ENCODE measurements at places on chromosomes 16 and 17. TPM values are rescaled to one million over a fixed set of nuclear protein-coding genes. Genes with fewer than 3 reads are reported as not detected.

DNA sequence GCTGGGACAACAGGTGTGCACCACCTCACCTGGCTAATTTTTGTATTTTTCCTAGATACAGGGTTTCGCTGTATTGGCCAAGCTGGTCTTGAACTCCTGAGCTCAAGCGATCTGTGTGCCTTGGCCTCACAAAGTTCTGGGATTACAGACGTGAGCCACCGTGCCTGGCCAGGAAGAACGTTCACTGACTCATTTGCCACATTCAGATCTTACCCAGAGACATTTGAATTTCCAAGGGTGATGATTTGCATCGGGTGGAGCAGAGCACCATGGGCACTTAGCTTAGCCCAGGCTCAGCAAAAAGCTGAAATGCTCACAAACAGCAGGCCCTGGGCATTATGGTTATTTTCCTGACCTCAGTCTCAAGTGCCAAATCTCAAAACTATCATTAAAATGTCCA lies 14.5 kb upstream of the ADORA2B start:
- DNase-seq = peak; percentile 5

GRCh38 chr17:64032081-64032480 lies 11.6 kb upstream of the ICAM2 start:
- no peak for DNase-seq

DNA sequence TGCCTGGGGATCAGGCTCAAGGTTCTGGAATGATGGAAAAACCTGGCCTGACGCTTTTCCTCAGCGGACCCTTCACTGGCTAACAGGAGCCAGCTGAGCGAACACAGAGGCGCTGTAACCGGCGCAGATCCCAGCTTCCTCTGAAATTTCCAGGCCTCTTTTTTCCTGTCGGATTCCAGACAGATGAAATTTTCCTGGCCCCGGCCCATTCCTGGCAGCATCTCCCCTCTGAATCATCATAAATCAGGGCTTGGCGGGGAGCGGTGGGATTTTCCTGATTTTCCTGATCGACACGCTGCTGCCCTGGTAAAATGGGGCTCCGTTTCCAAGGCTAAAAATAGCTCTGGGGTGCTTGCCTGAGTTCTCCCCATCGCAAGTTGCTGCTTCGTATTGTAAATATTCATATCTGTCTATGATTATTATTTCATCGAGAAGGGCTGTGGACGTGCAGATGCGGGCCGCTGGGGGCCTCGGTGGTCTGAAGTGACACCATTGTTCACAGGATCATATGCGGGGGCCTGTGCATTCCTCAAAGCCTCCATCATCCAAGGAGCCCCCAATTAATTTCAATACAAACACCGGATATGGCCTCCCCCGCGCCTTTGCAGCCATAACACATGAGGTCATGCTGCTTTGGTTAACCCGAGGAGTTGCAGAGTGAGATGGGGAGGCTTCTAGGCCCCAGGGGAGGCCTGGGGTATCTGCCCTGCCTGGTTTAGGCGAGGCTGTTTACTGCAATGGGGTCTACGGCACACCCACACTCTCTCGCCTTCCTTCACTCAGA lies 45.8 kb upstream of the ETV4 start:
- DNase-seq = peak; percentile 65

- no peak for DNase-seq
These were observed 31.8 kb upstream of the ABCC3 start for GRCh38 chr17:50602836-50603235.

IL21R gene
- total RNA-seq = 4.1 TPM

NR1D1 gene
- total RNA-seq = 20.9 TPM

DNA sequence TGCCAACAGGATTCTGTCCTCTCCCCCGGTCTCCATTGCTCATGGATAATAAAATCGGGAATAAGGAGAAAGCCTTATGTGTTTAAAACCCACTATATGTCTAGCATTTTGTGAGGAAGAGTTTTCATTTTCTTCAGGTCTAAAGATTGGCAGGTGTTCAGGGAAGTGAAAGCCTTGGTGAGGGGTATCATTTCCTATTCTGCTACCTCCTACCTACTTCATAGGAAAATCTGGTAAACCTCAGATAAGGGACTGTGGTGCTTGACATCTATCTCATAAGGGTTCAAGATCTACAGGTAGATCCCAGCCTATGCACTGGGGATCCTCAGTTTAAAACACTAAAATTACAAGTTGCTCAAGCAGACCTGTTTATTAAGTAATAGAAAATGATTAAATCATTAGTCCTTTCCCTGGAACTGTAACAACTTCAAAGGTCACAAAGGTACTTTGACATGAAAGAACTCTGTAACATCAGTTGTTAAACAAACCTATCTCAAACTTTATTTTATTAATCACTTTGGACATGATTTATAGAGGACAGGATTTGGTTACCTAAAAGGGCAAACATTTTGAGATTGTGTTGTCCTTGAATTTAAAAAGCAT lies 6.5 kb downstream of the MOSMO start:
- DNase-seq = no peak

DNA sequence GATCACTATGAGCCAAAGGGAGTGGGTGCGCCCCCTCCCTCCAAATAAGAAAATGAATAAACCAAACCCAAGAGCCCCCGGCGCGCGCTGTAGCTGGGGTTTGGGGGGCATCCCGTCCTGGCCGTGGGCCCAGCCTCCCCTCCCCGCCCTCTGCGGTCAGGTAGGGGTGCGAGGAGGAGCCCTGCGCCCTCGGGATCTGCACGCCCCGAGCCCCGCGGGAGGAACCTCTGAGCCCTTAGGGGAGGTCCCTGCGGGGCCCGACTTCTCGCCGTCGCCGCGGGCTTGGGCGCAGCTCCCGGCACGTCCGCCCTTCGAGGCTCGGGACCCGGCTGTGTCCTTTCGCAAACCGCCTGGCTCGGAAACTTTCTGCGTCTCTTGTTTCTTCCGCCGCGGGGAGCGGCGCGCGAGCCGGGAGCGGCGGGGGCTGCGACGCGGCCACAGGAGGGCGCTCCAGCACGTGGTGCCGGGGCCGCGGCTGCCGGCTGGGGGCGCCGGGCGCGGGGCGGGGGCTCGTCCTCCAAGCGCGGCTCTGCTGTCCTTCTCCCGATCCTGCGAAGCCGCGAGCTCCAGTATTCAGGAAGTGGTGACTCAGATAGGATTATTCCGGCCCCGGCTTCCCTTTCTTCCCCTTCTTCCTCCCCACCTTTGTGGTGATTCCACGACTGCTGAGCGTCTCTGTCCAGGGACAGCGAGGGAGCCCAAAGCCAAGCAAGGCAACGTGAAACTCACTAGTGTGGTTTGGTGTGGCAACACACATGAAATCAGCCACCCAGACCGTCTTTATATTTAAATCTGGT lies 1.6 kb downstream of the PITPNC1 start:
- DNase-seq = peak; percentile 83

KRTAP1-1 gene
- total RNA-seq = not detected

GRCh38 chr16:9322769-9323168 lies 231.3 kb downstream of the HAPSTR1 start:
- no peak for DNase-seq

KCNH6 gene
- total RNA-seq = 3.3 TPM

DNA sequence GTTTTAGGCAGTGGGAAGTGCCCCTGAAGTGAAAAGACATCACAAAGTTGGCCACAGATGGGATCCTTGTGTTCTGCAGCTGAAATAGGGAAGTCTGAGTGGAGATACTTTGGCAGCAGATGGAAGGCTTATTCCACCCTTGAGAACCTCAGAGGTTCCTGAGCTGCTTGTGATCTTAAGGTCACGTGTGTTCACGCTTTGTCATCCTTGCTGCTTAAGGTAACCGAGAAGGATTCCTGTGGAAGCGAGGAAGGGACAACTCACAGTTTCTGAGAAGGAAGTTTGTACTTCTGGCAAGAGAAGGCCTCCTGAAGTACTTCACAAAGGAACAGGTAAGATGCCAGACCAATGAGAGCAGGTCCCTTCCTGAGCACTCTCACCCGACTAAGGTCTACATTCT lies 12.2 kb downstream of the ADAP2 start:
- DNase-seq = no peak

CTRB1 gene
- not detected for total RNA-seq

FOXJ1 gene
- total RNA-seq = not detected

DNA sequence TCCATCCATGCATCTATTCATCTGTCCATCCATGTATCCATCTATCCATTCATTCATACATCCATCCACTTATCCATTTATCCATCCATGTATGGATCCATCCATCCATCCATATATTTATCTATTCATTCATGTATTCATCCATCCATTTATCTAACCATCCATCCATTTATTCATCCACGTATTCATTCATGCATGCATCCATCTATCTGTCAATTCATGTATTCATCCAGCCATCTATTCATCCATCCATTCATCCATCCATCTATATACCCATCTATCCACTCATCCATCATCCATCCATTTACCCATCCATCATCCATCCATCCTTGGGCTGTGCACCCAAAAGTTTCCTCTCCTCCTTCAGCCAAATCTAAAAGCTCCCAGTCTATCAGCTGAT lies 43.4 kb downstream of the GDE1 start:
- DNase-seq = no peak

- DNase-seq = no peak
These were observed 295.1 kb upstream of the RBFOX1 start for GRCh38 chr16:7037495-7037894.
